ENCODE measurements at places on chromosomes 13 and 19.

DNA sequence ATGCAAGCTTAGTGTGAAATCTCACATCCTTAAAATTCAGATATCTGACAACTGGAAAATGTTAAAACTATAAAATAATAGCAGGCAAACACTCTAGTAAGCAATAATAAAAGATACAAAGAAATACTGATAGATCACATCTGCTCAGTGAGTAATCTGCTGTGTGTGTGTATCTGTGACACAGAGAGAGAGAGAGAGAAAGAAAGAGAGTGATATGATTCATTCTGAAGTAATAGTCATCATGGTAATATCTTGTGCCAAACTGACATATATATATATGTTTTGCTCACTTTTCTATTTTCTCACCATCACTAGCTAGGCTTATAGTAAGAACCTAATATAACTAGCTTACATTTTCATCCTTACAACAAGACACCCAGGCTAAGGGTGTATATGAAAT is 288.0 kb upstream of the SLITRK6 start:
- no peak for DNase-seq

DNA sequence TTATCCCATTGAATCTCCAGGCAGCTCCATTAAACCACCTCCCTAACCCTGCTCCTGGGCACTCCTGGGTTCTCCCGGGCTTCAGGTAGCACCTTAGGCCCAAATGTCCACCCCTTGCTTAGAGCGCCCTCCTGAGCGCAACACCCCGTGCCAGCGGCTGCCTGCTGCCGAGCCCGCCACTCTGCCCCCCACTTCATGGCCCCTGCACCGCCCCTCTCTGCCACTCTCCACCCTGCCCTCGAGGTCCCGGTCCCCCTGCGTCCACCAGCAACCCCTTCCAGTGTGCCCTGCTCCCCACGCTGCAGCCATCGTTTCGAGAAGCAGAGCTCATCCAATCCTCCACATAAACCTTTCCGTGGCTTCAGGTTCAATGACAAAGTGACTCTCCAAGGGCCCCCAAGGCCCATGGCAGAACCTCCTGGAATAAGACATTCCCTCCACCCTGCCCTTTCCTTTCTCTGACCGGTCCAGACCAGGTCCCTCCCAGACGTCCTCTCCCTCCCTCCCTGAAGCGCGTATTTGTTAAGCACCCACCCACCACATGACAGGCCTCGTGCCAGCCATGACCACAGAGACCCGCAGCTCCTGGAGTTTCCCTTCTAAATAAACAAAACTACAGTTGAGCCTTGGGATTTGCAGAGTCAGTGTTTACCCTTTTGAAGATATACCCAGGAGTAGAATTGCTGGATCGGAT is 66.6 kb downstream of the ARHGEF18 start:
- no peak for DNase-seq

GRCh38 chr13:50459046-50459445 is 384.4 kb downstream of the DLEU7 start:
- DNase-seq, result no peak

- DNase-seq, result no peak
Observed at GRCh38 chr13:29676535-29676934, 81.0 kb upstream of the SLC7A1 start.

GRCh38 chr19:55481794-55482155 is 3.2 kb upstream of the NAT14 start:
- no peak for DNase-seq

- DNase-seq, result no peak
Observed at GRCh38 chr13:94305033-94305432, 174.4 kb downstream of the DCT start.

- DNase-seq, result no peak
Observed at GRCh38 chr19:52734331-52734892, 432 bp downstream of the ZNF611 start.

DNA sequence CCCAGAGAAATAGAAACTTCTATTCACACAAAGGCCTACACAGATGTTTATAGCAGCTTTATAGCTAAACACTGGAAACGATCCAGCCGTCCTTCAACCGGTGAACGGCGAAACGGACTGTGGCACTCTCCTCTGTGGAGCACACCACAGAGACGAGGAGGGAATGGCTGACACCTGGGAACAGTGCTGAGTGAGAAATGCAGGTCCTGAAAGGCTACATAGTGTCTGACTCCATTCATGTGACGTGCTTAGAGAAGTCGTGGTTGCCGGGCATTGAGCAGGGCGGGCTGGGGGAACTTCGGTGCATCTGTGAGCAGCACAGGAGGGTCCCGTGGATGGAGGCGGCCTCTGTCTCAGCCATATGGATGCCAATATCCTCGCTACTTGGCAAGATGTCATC is 3.1 kb upstream of the GRK1 start:
- no peak for DNase-seq

DNA sequence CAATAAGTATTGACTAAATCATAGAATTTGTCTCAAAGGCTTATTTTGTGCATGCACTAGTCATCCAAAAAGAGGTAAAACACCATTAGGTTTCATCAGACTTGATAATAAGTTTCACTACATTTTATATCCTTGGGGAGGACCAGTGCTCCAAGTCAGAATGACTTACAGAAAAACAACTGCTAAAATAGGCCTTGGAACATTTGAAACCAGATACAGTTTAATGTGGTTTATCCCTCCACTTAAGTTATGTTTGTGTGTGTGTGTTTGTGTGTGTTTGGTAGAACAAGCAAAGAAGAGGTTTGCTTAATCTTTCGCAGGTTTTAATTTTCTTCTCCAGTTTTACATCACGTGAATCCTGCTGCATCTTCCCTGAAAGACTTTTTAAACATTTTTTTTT is 570.9 kb downstream of the PCDH9 start:
- no peak for DNase-seq

GRCh38 chr13:27211271-27211670 is 39.7 kb upstream of the USP12 start:
- DNase-seq, result no peak

DNA sequence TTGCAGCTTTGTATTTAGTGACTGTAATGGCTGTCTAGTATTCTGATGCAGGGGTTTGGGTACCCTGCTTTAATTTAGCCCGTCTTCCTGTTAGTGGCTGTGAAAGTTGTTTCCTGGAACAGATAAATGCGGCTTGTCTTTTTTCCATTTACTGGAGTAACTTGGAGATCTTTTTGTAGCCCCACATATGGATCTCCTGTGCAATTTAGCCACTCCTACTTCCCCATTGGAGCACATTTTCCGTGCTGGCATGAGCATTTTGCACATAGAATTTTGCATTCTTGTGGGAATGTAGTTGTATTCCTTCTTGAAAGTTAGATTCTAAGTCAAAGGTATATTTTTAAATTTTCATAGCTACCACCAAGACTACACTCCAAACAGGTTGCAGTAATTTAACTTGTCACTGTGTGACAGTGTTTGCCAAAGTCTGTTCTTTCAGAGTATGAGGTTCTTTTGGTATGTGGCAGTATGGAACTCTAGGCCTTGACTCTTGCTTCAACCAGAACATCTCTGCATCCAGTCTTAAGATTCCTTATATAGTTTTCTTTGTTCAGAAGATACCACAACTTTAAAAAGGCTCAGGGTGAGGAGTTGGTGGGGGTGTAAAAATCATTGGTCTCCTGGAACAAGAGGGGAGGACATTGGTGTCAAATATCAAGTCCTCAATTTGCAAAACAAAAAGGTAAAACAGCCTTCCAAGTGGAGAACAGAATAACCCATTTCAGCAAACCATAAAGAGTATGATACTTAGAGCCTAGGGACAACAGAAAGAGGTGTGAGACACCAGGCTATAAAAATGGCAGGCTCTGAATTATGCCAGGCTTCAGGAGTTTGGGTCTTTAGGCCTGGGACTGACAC is 21.1 kb upstream of the CCDC97 start:
- no peak for DNase-seq

DNA sequence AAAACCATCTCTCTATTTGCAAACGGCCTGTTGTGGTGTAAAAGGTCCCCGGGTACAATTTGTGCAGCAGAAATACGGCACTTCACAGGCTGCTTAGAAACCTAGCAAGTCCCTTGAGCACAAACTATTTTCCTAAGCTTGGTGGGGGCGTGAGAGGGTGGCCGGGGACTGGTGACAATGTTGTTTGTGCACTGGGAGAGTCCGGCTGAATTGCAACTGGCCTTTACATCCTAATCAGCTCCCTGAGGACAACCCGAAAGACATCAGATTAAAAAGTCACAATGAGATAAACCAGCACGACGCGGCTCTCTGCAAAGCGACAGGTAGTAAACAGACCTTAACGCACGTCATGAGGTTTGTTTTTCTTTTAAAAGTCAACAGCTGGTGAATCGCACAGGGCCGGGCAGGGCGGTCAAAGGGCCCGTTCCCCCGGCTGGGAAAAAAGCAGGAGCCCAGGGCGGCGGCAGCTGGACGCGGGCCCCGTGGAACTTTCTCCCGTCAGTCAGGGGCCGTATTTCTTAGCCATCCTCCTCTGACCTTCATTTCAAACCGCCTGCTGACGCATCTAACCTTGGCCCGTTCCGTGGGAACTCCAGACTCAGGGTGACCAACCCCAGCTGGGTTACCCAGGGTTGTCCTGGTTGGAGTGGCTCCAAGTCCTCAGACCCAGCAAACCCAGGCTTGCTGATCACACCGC is 112.3 kb downstream of the GADD45B start:
- no peak for DNase-seq

GRCh38 chr13:49305792-49306425 is 58.2 kb downstream of the CDADC1 start:
- DNase-seq, result no peak

DNA sequence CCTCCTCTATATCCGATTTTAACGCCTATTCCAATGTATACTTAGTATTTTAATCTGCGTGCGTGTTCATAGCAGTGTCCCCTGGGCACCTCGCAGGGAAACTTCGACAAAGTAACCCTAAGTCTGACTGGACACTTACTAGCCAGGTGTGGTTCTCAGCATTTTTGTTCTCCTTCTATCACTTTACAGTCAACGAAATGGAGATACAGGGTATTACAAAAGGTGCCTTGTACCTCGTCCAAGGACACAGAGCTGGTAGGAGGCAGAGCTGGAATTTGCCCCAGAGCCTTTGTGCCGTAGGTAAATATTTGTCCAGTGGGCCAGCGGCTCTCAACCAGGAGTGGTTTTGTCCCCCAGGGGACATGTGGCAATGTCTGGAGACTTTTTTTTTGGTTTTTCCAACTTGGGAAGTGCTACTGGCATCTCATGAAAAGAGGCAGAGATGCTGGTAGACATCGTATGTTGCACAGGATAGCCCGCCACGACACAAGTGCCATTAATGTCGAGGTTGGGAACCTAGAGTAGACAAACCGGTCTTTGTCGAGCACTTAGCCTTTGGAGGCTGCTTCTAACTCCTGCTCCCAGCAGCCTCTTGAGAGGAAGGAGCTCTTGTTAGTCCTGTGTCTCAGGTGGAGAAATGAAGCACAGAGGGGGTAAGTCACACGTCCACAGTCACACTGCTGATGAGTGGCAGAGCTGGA is 1.1 kb downstream of the ZNF444 start:
- no peak for DNase-seq

DNA sequence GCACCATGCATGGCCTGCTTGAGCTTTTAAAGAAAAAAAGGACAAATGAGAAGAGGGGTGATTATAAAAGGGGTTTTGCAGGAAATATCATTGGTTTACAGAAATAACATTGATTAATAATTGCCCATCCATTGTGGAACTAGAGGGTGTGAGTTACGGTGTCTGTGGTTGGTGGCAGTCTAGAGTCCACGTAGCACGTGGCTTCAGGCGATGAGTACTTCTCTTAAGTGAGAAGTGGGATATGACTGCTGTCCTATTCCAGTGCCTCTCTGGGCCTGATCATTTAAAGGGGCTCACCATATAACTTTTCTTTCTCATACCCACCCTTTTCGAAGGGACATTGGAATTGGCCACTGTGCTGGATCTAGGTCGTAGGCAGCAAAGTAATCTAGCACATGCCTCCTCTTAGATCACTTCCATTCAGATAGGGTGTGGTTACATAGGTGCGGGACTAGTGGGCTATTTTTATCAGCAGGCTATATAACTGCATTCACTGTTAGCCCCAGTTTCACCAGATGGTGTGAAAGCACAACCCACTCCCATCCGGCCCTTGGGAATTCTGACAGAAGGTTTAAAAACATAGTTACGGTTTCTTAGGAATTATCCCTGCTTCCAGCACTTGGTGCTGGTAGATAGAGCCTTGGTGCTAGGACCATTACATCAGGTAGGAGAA is 19.9 kb downstream of the PPP5C start:
- no peak for DNase-seq

GRCh38 chr13:20525601-20526544 is at the start of gene CRYL1:
TSS of gene CRYL1 (minus strand) at chr13:20525857. CDS start at chr13:20525794, 63 bp downstream.
- no peak for DNase-seq

GRCh38 chr19:37243206-37243632 is 25.2 kb downstream of the ZNF383 start:
- DNase-seq, result no peak

GRCh38 chr19:41808663-41809566 is 12.5 kb downstream of the CEACAM3 start:
- no peak for DNase-seq

DNA sequence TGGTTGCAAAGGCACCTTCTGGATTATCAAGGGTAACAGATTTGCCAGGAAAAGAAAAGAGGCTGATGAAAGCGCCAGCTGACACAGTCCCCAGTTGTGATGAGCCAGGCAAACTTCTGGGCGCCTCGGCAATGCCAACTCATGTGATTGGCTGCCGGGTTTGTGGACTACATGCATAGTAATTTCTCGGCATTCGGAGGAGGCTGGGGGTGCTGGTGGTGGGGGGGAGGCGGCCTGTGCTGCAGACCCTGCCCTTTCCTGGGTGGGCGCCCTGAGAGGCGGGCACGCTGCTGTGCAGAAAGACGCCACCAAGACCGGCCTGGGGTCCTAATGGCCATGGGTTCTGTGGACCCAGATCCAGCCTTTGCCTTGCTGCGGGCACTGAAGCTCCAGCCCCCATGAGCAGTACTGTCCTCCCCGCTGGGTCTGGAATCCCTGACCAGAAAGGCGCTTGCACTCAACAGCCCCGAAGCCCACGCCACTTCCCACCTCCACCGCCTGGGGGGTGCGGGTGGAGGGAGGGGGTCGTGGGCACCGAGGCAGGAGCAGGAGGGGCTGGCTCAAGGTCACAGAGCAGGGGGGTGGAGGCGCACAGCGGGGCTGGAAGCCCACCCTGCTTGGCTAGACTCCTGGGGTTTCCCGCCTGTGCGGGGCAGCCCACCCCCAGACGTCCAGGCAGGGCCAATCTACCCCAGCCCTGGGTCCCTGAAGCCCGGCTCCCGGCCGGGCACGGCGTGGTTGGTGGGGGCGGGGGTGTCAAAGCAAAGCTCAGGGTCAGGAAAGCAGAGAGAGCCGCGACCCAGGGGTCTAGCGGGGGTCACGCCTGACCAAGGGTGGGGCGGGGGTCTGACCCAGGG is 1.0 kb downstream of the DIRAS1 start:
- DNase-seq, result no peak

DNA sequence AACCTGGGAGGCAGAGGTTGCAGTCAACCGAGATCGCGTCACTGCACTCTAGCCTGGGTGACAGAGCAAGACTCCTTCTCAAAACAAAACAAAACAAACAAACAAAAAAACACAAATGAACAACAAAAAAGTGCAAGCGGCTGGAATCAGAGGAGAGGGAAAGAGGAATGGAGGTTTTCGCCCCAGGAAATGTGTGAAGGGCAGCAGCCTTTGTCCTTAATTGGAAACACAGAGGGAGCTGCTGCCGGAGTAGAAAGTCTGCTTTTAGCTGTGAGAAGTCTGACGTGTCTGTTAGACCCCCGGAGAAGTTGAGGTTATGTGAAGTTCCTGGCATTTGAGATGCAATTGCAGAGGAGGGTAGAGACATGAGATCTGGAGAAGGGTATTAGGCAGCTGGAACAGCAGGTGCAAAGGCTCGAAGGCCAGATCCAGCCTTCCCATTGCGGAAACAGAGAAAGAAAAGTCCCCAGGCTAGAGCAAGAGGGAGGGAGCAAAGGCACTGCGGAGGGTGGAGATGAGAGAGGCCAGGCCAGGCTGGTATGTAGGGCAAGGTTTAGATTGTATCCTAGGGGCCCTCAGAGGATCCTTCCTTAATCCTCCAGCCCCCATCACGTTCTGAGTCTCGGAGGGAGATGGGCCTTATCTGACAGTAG is 473 bp downstream of the TMIGD2 start:
- DNase-seq, result no peak

Data from renal pelvis (tissue), 12 donors.